Thoracic aorta (tissue), 2 donors: ENCODE measurements at places on chromosomes 11 and 22. TPM values are rescaled to one million over a fixed set of nuclear protein-coding genes. Genes with fewer than 3 reads are reported as not detected.

- DNase-seq = no peak
Measured at GRCh38 chr11:441418-442274, at the start of gene ANO9. TSS of gene ANO9 (minus strand) at chr11:442011. CDS start at chr11:441926, 85 bp downstream.

DNA sequence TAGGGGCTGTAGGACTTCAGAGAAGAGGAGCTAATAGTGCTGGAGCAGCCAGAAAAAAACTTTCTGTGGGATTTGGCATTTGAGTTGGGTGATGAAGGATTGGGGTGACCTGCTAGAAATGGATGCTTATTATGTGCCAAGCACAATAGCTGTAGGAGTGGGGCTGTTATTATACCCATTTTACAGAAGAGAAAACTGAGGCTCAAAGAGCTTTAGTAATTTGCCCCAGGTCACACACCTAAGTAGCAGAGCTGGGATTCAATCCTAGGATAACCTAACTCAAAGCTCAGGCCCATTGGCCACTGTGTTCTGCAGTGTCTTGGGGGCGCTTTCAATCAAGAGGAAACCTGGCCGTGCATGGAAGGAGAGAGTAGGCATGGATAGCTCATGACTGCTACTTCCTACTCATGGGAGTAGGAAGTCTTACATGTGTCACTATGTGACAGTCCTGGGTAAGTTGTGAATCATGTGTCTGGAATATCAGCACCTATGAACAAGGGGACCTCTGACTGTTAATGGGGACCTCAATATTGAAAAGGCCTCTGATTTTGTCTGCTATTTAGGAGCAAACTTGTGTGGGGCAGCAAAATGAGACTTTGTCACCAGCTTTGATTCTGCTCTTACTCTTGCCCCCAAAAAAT is 6.1 kb upstream of the ELF5 start:
- DNase-seq = no peak

- no peak for DNase-seq
Measured at GRCh38 chr11:35663408-35663702, 780 bp downstream of the TRIM44 start.

- DNase-seq = no peak
Measured at GRCh38 chr11:43576320-43576802, 104.2 kb upstream of the HSD17B12 start.

GRCh38 chr22:30253205-30253852 is 6.8 kb upstream of the LIF start:
- DNase-seq = no peak

DNA sequence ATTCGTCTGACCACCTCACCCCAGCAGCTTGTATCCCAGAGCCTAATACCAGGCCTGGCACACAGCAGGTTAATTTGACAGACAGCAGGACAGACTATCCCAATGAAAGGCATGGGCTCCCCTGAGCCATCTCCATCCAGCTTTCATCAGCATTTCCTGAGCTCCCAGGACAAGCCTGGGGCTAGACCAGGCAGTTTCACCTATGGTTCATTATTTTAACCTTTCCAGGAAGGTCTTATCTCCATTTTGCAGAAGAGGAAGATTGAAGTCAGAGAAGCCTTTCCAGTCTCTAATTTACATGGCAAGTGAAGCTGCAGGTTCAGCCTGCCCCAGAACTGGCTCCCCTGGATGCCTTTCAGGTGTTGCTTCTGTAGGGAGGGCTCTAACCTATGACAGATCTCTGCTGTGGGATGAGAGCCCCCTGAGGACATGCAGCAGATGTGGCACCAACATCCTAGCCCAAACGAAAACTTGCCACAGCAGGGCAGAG is 17.0 kb downstream of the ARRB1 start:
- DNase-seq = no peak

GRCh38 chr22:31960767-31961166 is 16.4 kb downstream of the YWHAH start:
- no peak for DNase-seq

GRCh38 chr11:12158909-12159308 is 48.5 kb downstream of the MICAL2 start:
- no peak for DNase-seq

GRCh38 chr11:15621565-15621964 is 506.8 kb downstream of the INSC start:
- no peak for DNase-seq

GRCh38 chr11:87447606-87448005 is 409.9 kb downstream of the TMEM135 start:
- DNase-seq = no peak

The OR2AT4 gene
- not detected for total RNA-seq

The SLC1A2 gene
- total RNA-seq = 0.54 TPM
